CD4-positive, alpha-beta T cell treated with Interleukin-21 for 1 hour (primary cell): ENCODE measurements at places on chromosomes 7 and 10.

- DNase-seq, result no peak
Observed at GRCh38 chr10:24579906-24580305, 143.8 kb downstream of the ARHGAP21 start.

DNA sequence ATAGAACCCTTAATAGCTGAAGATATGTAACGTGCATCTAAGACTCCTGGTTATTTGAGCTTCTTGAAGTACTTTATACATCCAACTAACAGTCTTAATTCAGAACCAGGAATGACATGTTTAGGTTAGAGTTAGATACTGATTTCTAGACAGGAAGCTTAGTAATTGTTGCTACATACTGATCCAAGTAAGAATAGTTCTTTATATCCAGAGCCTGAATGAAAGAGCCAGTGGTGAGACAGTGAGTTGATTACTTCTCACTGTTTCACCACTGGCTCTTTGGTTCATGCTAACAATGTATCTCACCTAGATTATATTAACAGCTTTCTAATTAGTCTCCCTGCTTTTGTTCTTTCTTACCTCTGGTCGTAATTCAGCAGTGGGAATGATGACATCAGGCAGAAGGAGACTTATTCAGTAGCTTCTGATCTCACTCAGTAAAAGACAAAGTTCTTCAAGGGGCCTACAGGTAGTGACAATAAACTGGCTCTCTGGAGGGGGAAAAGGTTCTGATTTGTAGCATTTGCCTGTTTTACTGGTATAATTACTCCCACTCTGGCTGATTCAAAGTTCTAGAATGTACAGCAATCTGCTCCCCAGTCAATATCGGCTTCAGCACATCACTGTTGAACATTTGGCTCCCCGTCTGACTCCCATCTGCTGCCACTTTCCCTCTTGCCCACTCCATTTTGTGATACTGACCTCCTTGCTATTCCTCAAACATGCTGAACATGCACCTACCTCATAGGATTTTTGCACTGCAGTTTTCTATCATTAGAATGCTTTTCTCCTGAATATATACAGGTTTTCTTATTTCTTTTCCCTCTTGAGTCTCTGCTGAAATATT is 29.1 kb downstream of the MCU start:
- no peak for DNase-seq

DNA sequence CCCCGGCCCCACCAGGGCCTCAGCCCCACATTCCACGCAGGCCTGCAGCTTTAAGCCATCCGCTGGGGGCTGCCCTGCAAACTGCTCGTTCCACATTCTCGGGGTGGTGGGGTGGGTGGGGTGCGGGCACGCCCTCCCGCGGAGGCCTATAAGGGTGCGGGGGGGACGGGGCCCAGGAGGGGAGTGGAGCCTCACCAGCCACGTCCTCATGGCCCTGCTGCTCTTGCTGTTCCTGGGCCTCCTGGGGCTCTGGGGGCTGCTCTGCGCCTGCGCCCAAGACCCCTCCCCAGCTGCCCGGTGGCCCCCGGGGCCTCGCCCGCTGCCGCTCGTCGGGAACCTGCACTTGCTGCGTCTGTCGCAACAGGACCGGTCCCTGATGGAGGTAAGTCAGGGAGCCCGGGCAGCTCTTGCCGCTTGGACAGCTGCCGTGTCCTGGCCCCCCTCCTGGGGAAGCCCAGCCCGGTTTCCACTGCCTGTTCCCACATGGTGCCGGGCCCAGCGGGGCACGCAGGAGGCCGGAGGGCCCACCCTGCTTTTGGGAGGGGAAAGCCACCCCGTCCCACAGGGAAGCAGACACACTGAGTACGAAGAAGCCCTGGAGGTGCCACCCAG is at the start of gene CYP2W1:
TSS of gene CYP2W1 (plus strand) at position 178 of the 612 bp plus-strand sequence. CDS start at position 209, 31 bp downstream.
- no peak for DNase-seq

- no peak for DNase-seq
Observed at GRCh38 chr7:149780636-149781419, 7.4 kb upstream of the ZNF467 start.

GRCh38 chr10:124539935-124540641 is 78.5 kb downstream of the LHPP start:
- DNase-seq, result peak; percentile 73

DNA sequence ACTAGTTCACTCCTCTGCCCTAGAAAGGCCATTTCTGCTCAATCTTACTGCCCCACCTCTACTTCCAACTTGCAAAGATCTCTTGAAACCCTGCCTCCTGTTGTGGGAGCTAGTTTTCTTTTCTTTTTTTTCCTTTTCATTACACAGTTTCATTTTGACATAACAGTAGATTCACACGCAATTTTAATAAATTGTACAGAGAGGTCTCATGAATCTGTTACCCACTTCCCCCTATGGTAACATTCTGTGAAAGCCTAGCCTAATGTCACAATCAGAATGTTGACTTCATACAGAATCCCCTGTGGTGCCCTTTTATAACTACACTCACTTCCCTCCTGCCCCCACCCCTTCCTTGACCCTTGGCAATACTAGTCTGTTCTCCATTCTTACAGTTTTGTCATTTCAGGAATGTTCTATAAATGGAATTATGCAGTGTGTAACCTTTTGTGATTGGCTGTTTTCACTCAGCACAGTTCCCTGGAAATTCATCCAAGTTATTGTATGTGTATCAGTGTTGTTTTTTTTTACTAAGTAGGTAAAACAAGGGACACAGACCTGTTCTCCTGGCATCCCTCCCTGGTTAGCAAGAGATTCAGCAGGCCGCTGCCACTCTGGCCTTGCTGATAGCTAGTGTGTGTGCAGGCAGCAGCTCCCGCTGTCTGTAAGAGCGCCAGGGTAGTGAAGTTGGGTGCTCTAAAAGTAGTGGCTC is 21.5 kb downstream of the CHST3 start:
- DNase-seq, result no peak

- DNase-seq, result no peak
Observed at GRCh38 chr7:69968969-69969556, 370.8 kb downstream of the AUTS2 start.

- DNase-seq, result peak; percentile 43
Observed at GRCh38 chr7:45921699-45922519, 837 bp upstream of the IGFBP3 start.

- no peak for DNase-seq
Observed at GRCh38 chr7:8051373-8051772, 82.8 kb downstream of the GLCCI1 start.

GRCh38 chr10:19944911-19945663 is 128.9 kb downstream of the PLXDC2 start:
- no peak for DNase-seq

DNA sequence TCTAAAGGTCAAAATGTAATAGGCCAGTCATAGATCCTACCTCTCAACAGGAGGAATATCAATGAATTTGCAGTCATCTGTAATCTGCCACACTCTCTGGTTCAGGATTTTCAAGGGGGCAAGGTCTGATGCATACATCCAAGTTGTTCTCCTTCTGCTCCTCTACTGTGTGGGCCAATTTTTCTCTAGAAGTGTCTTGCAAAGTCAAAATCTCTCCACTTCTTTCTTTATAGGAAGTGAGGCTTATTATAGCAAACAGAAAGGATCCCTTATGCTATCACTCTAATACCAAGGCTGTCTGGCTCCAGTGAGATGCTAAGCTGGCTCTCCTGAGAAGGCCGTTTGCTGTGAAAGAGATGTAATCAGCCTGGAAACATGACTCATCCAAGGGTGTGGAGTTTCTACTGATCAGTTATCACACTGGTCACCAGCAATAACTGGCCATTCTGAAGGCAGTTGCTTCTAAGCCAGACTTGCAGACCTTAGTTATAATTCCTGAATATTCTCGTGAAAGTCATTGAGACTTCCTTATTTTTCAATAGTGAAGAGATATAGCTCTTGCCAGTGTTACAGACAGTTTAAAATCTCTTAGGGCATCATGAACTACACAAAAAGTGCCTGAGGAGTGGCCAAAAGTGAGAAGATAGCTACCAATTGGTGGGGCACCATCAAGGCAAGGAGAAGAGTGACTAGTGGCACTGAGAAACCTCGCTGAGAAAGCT is 43.2 kb upstream of the LRGUK start:
- DNase-seq, result no peak

DNA sequence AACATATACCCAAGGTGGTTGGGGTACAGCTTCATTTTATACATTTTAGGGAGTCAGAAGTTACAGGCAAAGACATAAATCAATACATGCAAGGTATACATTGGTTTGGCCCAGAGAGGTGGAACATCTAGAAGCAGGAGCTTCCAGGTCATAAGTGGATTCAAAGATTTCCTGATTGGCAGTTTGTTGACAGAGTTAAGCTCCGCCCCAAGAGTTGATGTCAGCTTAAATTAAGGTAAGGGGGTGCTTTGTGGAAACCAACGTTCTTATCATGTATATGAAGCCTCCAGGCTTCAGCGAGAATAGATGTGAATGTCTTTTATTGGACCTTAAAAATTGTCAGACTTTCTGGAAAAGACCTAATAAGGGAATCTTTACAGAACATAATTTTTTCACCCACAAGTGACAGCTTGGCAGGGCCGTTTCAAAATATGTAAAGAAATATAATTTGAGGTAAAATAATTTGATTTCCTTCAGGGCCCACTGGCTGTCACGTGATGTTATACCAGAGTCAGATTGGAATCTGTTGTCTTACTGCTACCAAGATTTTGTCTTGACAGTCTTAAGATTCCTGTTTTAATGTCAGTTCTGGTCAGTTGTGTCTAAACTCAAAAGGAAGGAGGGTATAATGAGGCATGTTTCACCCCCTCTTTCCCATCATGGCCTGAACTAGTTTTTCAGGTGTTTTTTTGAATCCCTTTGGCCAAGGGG is 6.3 kb upstream of the PANK1 start:
- DNase-seq, result no peak

- no peak for DNase-seq
Observed at GRCh38 chr10:48612236-48612943, 7.5 kb upstream of the ARHGAP22 start.

DNA sequence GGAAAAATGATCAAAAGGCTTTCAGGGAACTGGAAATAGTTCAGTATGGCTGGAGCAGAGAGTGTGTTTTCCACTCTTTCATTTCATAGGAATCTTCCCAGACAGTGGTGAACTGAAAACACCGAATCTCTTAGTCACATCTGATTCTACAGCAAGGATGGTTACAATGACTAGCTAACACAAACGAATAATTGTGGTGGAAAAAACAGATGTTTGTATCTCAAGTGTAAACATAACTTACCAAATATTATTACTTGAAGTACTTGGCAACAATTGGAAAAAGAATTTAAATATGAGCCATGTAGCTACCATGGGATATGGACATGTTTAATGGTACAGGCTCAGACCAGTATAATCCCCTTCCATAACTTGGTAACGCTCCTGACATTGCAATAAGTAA is 21.1 kb upstream of the BPGM start:
- DNase-seq, result no peak

GRCh38 chr10:8576911-8577310 is 522.4 kb downstream of the GATA3 start:
- DNase-seq, result no peak

GRCh38 chr7:108581655-108582491 is 12.2 kb downstream of the DNAJB9 start:
- no peak for DNase-seq

GRCh38 chr7:159269745-159270144 is 125.1 kb upstream of the VIPR2 start:
- no peak for DNase-seq

- no peak for DNase-seq
Observed at GRCh38 chr10:11609492-11610093, 1.9 kb downstream of the USP6NL start.

DNA sequence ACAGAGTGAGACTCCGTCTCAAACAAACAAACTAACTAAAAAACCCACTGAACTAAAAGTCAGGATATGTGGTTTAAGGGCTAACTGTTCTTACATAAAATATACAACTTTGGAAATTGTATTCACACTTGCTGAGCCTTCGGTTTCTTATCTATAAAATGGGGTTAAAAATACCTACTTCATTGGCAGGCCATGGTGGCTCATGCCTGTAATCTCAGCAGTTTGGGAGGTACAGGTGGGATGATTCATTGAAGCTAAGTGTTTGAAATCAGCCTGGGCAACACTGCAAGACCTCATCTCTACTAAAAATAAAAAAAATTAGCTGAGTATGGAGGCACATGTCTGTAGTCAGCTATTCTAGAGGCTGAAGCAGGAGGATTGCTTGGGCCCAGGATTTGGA is 115.4 kb upstream of the KLF6 start:
- DNase-seq, result no peak

GRCh38 chr7:4799508-4800268 is 24.3 kb downstream of the AP5Z1 start:
- DNase-seq, result no peak

DNA sequence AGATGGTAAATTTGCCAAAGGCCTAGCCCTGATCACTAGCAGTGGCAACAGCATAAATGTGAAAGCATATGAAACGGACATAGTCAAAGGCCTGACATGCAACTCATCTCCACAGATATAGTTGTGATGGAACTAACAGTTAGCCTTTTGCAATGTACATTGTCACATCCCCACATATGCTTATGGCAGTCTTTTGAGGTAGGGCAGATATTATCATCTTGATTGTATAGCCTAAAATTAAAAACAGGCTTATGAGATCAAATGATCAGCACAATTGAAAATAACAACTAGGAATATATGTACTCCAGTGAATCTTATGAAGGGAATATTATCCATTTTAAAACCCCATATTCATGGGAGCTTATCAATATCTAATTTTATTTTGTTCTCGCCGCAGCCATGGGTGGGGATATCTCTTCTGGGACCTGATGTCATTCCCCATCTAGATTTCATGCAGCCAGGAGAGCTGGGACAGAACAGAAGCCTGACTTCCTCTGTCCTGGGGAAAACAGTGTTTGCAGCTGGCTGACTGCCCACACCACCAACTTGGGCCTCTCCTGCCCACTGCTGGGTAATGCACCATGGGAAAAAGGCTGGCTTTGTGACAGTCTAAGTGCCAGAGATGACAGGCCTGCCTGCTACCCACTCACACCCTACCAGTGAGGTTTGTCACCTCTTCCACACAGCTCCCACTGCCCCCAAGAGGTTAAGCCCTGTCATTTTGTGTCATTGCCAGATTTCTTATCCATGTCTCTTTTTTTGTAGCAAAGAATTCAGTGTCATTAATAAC is 180.2 kb upstream of the FZD1 start:
- no peak for DNase-seq

- no peak for DNase-seq
Observed at GRCh38 chr10:97891497-97892167, 42.0 kb downstream of the GOLGA7B start.

- DNase-seq, result peak; percentile 78
Observed at GRCh38 chr10:110893559-110894179, 21.9 kb downstream of the PDCD4 start.

- DNase-seq, result no peak
Observed at GRCh38 chr7:153628825-153629224, 423.4 kb upstream of the DPP6 start.

DNA sequence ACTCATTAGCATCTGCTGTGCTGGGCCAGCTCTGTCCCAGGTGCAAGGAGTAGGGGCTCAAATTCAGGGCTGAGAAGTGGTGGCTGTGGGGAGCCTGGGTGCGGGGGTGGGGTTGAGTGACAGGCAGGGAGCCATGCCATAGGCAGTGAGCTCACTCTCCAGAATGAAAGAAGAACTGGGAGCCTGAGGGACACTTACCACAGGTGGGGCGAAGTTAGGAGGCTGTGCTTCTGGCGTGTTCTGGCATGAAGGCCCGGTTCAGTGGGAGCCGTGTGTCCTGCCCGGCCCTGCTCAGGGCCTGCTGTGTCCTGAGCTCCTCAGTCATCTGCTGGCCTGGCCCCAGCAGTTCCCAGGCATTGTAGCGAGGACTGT is 62.5 kb downstream of the MKI67 start:
- peak; percentile 22 for DNase-seq

GRCh38 chr7:112272921-112273561 is 66.5 kb downstream of the ZNF277 start:
- DNase-seq, result peak; percentile 4

GRCh38 chr7:16963044-16963443 is 81.3 kb upstream of the AGR3 start:
- DNase-seq, result no peak

GRCh38 chr10:58094985-58095718 is 172.5 kb downstream of the IPMK start:
- DNase-seq, result no peak
